CD4-positive, alpha-beta T cell treated with Interleukin-17A for 4 hours (primary cell): ENCODE measurements at places on chromosomes 5 and 9.

GRCh38 chr5:148206620-148207019 is 3.8 kb downstream of the SPINK6 start:
- DNase-seq: no peak

- DNase-seq: no peak
These were observed 134.9 kb downstream of the ATG10 start for GRCh38 chr5:82106756-82107155.

DNA sequence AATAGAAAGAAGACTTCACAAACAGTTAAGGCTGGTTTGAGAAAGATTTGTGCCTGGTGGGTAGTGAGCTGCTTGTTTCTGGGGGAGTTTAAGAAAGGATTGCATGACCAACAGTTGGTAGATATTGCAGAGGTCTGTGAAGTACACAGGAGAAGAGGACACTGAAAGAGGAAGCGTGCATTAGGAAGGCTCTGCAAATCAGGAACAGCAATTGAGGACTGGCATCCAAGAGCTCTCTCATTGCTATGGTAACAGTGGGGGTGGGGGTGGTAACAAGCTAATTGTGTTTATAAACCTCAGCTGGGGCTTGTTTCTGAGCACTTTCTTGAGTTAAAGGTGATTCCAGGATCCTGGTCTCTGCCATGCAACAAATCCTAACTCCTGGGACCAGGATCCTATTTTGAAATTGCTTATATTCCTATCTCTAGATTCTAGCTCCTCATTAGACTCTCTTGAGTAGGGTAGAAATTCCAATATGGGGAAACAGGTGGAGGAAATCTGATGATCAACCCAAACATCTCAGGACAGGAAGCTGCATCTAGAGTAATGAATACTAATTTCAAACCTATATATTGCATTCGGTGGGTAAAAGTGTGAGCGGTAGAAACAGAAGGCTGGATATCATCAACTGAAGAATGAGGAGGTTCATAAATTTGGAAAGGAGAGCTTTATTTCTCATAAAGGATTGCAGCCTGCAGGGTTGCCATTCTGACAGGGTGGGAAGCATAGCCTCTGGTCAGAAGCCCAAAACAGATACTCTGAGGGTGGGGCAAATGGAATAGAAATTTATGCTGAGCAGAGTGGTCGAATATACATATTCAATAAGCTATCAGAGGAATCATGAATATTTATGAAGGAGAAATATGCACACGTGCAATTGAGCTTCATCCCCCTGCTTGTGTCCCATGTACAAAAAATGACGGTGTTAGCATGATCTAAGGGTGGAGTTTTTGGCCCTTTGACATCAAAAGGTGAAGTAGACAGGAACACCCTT is 79.4 kb downstream of the PTTG1 start:
- no peak for DNase-seq

DNA sequence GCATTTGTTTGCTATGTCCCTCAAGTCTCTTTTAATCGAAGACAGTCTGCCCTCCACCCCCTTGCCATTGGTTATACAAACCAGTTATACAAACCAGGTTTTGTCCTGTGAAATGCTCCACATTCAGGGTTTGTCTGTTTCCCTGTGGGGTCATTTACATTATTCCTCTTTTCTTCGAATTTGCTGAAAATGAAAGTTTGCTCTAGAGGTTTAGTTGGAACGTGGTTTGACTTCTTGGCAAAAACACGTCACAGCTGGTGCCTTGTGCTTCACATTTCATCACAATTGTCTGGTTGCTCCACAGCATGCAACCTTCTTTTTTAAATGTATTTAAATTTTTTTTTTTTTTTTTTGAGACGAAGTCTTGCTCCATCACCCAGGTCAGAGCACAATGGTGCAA is 4.2 kb upstream of the HAVCR2 start:
- DNase-seq: no peak

DNA sequence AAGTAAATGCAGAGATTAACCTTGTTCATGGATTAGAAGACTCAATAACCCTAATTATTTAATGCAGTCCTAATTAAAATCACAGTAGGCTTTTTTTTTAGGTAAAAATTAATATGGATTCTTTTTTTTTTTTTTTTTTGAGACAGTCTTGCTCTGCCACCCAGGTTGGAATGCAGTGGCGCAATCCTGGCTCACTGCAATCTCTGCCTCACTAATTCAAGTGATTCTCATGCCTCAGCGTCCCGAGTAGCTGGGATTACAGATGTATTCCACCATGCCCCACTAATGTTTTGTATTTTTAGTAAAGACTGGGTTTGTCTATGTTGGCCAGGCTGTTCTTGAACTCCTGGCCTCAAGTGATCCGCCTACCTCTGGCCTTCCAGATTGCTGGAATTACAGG is 40.6 kb downstream of the DENND4C start:
- DNase-seq: no peak

- DNase-seq: peak; percentile 99
These were observed at the start of gene NHP2 for GRCh38 chr5:178153530-178154340. NHP2 (minus strand) TSS chr5:178153885; CDS start chr5:178153817, 68 bp downstream.

DNA sequence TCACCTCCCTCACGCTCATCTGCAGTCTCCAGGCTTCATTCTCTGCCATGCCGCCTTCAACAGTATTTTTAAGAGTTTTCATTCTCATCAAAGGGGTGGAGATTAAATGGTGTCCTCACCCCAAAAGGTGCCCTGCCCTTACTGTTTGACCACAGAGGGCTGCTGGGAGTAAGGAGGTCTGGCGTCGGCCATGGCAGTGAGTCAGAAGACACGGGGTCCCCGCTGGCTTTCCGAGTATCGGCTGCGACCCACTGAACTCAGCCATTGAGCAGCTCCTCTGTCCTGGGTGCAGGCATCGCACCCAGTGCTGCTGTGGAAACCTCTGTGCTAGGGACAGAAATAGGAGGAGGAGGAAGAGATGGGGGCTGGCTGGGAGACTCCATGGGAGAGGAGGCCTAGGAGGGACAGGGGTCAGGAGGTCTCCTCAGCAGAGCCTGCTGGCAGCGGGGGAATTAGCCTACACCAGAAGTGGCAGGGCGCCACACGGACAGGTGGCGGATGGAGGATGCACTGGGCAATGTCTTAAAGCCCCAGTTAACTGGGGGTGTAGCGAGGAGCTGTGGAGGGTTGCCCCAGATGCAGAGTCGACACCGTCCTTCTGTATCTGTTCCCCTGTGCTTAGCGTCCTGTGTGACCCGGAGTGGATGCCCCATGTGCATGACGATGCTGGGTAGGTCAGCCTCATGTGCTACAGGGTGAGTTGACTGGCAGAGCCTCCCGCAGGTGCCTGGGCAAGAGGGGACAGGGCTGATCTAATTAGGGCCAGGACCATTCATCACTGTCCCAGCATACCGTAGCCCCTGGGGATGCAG is 15.4 kb upstream of the PLEKHG4B start:
- DNase-seq: no peak

- DNase-seq: no peak
These were observed 6.5 kb downstream of the TLE1 start for GRCh38 chr9:81682797-81683196.

- no peak for DNase-seq
These were observed 96.9 kb upstream of the HAPLN1 start for GRCh38 chr5:83817591-83817990.

DNA sequence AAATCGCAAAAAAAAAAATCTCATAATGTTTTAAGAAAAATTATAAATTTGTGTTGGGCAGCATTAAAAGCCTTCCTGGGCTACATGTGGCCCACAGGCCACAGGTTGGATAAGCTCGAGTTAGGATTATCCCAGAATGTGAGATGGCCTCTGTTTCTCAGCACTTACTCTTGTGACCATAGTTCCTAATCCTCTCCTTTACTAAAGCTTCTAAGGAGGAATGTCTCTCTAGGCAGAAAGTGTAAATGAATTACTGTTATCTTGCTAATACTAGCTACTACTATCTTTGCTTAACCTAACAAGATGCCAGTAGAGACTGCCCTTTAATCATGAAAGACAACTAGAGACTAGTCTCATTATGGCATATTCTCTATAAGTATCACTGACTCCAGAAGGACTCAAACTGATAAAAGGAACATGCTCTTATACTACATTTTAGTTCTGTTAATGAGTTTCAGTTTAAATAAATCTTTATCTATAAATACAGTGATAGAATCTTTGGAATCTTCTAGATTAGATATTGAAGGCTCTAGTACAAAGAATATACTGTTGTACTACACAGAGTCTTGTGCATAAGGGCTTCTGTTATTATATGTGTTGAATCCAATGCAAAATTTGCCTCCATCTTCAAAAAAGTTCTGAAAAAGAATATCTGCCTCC is 13.8 kb downstream of the INVS start:
- DNase-seq: no peak

GRCh38 chr9:81868145-81868544 is 60.1 kb upstream of the SPATA31D4 start:
- DNase-seq: no peak

DNA sequence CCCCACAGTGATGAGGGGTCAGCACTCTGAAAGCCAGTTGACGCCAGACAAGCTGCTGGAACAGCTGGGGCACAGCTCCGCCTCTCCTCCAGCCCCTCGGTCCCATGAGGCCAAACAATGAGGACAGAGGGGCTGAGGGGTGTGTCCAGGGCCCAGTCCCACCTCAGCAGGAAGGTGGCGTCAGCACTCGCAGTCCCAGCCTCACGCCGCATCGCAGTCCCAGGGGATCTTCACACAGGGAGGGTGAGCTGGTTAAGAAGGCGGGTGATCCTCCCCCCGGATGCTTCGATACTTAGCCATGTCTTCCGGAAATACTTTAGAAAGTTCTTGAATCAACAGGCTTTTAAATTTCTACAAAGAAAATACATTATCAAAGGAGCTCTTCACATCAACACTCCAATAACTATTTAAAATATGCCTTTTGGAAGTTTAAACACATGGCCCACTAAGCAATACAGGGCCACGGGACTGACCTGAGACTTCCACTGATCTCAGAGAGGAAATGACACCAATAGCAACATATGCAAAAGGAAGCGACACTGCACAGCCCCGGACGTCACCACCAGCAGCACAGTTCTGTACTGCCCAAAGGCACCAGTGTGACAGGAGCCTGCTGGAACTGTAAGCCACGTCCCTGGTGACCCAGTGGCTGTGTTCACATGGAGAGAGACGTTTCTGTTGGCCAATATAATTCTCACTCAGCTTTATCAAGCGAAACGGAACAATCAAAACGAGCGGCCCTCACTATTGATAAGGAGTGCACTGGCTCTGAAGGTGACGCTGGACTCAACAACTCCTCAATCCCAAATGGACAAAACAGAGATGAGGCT is 5.9 kb downstream of the MED10 start:
- DNase-seq: no peak

GRCh38 chr9:116899337-116900006 is 212.4 kb downstream of the TRIM32 start:
- no peak for DNase-seq

GRCh38 chr5:118354797-118355196 is 633.5 kb downstream of the DTWD2 start:
- DNase-seq: no peak

DNA sequence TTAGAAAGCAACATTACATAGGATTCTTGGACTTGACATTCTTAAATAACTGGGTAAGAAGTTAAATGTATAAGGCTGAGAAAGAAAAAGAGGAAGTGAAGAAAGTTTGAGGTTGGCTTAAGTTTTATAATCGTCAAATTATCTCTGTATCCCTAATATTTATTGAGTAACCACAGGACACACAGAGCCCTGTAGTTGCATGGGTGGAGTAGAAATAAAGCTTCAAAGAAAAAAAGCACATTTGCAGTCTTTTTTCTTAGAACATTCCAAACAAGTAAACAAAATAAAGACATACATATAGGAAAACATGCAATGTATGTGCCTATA is 137.0 kb downstream of the CCDC192 start:
- DNase-seq: no peak

- DNase-seq: peak; percentile 65
These were observed at the start of gene BASP1 for GRCh38 chr5:17217493-17218352. BASP1 (plus strand) TSS chr5:17217631; CDS start chr5:17275217, 57,586 bp downstream.

GRCh38 chr5:122944051-122944450 is 92.5 kb downstream of the PPIC start:
- DNase-seq: no peak

GRCh38 chr9:2027543-2028160 is 12.5 kb downstream of the SMARCA2 start:
- DNase-seq: no peak

- no peak for DNase-seq
These were observed 104.2 kb downstream of the MELK start for GRCh38 chr9:36676778-36677485.

DNA sequence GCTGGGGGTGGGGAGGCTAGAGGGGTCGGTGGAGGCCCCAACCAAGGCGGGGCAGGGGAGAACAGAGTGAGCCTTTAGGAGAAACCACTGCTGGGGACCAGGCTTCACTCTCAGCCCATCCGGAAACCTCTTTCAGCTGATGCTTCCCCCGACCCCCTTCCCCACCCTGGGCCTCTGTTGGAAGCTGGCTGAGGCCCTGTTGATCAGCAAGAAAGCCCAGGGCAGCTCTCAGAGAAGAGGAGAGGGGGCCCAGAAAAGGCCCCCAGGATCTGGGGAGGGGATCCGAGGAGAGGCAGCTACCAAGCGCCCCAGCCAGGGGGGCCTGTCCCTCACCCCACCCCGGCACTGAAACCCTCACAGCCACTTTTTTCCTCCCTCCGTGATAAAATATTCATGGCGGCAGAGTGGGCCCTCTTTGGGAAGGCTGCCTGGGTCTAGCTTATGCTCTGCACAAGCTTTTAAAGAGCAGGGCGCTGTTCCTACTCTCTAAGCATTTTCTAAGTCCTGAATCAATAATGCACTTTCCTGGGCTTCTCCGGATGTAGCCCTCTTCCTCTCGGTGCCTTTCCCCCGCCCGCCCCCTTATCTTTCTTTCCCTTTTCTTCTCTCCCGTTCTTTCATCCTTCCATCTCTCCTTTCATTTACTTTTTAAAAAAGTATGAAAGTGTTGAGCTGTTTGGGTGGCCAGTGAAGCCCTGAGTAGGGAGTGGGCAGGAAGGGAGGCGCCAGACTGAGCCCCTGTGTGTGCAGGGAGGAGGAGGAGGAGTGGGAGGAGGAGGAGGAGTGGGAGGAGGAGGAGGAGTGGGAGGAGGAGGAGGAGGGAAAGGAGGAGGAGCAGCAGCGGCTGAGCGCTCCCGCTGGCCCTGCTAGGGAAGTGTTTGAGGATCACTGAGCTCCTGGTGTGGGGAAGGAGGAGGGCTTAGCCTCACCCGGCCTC is 23.5 kb downstream of the NTNG2 start:
- DNase-seq: no peak

- DNase-seq: no peak
These were observed 37.6 kb downstream of the ANKRD33B start for GRCh38 chr5:10601246-10602030.

- no peak for DNase-seq
These were observed 285.5 kb upstream of the MAP3K1 start for GRCh38 chr5:56529666-56530430.

GRCh38 chr9:113589890-113590289 is 126.4 kb downstream of the RGS3 start:
- peak; percentile 38 for DNase-seq

- no peak for DNase-seq
These were observed 298.2 kb downstream of the EDIL3 start for GRCh38 chr5:84086511-84086910.

GRCh38 chr9:33135031-33135461 is 32.1 kb downstream of the B4GALT1 start:
- no peak for DNase-seq

DNA sequence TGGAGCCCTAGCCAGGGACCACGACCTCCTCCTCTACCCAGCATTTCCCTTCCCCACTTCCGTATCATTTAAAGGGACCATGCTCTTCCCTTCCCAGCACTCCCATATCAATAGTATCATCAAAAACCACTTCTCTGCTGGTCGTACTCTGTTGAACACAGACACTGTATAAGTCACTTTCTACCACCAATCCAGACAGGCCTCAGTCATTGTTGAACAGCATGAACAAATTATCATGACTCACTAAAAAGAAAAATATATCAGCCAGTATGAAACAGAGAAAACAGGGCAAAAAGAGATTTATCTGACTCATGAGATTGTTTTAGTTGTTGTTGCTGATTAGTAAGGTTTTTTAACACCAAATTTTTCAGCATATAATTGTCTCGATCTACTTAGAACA is 89.8 kb downstream of the CDKN2A start:
- DNase-seq: no peak
